Right ventricle myocardium inferior (tissue), 1 donor: ENCODE measurements at places on chromosomes 12 and 14.

- DNase-seq: no peak
These were observed 9.7 kb upstream of the POP5 start for GRCh38 chr12:120590741-120591407.

- DNase-seq: no peak
These were observed 139.5 kb upstream of the AEBP2 start for GRCh38 chr12:19299765-19300164.

GRCh38 chr12:59118356-59118755 is 198.1 kb upstream of the LRIG3 start:
- DNase-seq: no peak

GRCh38 chr14:55599250-55599879 is 19.4 kb downstream of the KTN1 start:
- no peak for DNase-seq

GRCh38 chr12:848173-848865 is 95.9 kb downstream of the WNK1 start:
- no peak for DNase-seq

GRCh38 chr14:105325303-105325702 is 10.8 kb downstream of the PACS2 start:
- no peak for DNase-seq

DNA sequence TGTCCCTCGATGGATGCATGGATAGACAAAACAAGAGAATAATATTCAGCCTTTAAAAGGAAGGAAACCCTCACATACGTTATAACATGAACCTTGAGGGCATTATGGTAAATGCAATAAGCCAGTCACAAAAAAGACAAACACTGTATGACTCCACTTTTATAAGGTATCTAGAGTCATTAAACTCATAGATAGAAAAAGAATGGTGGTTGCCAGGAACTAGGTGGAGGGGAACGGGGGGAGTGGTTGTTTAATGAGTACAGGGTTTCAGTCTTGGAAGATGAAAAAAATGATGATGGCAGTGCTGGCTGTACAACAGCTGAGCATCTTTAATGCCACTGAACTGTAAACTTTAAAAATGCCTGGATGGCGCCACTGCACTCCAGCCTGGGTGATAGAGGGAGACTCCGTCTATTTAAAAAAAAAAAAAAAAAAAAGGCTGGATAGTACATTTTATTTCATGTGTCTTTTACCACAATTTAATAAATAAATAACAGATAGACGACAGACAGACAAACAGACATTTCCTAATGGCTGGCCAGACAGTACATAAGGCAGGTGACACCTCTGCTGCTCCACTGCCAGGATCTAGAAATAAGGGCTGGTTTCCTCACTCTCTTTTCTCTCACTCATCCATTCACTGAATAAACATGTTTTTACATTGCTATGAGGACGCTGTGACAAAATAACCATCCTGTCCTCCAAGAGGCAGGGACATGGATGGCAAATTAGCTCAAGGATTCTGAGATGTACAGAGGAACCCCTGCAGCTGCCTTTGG is 118.8 kb downstream of the FOXN3 start:
- no peak for DNase-seq

GRCh38 chr14:55099756-55100155 is 29.3 kb upstream of the LGALS3 start:
- no peak for DNase-seq

- no peak for DNase-seq
These were observed 795 bp downstream of the SMAGP start for GRCh38 chr12:51269174-51270066.

DNA sequence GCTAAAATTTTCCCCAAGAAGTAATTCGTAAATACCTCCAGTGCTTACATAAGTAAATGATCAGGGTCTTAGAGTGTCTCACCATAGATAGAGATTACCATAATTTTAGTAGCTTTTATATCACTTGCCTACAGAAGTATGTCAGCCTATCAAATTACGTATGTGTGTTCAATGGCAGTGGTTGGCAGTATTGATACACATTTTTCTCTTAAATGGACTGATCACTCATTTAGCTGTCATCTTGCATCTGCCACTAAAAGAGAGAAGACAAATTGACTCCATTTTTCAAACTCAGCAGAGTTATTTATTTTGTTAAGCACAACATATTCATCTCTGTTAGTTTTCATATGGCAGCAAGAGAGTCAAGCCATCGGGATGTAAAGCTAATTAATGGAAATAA is 413.1 kb upstream of the CLEC14A start:
- no peak for DNase-seq

DNA sequence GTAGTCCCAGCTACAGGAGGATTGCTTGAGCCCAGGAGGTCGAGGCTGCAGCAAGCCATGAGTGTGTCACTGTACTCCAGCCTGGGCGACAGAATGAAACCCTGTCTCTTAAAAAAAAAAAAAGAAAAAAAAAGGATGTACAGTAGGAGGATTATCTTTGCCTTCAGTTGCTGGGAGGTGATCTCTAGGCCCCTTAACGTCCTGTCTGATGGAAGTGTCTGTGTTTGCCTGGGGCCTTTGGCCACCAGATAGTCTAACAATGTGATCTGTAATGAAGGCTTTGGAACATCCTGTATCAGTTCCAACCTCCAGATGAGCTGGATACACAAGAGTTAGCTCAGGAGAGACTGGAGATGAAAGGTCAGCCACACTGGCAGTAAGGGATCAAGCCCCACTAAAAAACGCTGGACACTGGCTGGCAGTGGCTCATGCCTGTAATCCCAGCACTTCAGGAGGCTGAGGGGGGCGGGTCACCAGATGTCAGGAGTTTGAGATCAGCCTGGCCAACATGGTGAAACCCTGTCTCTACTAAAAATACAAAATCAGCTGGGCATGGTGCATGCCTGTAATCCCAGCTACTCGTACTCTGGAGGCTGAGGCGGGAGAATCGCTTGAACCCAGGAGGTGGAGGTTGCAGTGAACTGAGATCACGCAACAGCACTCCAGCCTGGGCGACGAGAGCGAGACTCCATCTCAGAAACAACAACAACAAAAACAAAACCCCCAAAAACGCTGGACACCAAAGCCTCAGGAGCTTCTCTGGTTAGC is 19.0 kb upstream of the HNF1A start:
- no peak for DNase-seq

DNA sequence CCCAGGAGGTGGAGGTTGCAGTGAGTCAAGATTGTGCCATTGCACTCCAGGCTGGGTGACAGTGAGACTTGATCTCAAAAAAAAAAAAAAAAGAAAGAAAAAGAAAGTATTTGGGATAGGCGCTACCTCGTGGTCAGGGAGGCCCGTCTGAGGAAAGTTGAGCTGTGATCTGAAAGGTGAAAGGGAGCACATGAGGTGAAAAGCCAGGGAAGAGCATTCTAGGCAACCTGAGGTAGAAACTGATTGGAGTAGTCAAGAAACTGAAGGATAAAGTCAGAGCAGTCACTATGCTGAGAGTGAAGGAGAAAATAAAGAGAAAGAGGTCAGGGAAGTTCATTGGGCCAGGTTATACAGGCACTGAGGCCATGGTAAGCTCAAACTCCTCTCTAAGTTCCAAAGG is 7.7 kb downstream of the ANAPC5 start:
- DNase-seq: no peak

DNA sequence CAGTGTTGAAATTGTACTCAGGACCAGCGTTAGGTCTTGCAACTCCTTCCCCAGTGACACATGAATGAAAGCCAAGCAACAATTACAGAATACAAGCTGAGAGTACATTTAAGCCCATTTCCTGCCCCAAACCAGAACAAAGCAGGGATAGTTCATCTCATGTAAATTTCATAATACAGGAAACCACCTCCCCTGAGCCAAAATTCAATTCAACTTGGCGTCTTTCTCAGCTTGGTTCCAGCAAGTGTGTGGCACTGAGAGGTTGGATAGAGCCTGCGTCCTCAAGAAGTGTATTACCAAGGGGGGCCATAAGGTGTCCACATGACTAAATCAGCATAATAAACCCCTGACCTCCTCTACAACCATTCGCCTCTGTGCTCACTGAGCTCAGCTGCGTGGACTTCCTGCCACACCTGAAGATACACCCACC is 278.9 kb upstream of the CRY1 start:
- DNase-seq: no peak

DNA sequence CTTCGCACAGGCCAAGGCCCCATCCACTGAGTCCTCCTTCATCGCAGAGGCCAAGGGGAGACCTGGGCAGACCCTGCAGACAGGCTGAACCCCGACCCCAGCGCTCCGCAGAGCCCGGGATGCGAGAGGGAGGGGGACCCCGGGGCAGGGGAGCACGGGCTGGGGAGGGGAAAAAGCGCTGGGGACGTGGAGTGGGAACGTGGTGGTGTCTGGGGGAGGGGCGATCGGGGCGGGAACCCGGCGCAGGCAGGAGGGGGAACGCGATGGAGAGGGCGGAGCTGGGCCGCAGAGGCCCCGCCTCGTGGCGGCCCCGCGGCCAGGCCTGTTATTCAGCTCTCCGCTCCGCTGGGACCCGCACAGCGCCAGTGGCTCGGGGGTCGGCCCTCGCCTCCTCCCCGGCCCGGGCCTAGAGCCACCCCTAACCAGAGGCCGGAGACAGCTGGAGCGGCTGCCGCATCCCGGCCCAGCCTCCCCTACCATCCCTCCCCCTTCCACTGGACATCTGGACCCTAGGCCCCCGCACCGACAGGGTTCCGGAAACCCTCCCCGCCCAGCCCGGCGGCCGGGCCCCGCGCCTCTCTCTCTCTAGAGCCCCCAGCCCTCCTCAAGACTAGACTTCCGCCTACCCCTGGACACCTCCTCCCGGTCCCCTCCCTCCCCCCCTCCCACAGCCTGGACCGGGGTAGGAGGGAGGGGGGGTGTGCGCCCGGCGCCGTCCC is at the start of gene ARHGEF25:
Gene ARHGEF25 (plus strand): TSS at position 328 of the 719 bp plus-strand sequence. CDS start 460 bp downstream, outside the sequence.
- peak; percentile 87 for DNase-seq

- no peak for DNase-seq
These were observed 1.2 kb downstream of the NCKAP5L start for GRCh38 chr12:49827051-49827400.

DNA sequence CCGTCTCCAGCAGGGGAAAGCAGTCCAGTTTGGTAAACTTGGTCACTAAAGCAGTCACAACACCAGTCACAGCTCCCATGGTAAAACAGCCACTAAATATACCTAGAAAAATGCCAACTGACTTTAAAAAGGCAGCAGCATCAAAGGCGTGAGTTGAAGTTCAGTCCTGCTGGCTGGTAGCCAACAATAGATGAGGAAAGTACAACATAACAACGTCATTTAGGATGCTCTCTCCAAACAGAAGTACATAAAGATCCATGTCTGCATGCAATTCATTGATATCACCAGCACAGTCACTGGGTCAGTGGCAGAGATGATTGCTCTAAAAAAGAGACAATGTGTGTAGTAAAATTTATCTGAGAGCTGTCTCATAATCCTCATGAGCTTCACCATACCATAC is 59.3 kb upstream of the TMPO start:
- no peak for DNase-seq

GRCh38 chr12:120085920-120086645 is 30.5 kb downstream of the RAB35 start:
- no peak for DNase-seq
